Endodermal cell (in vitro differentiated cells): ENCODE measurements at places on chromosomes 13 and 19. TPM values are rescaled to one million over a fixed set of nuclear protein-coding genes. Genes with fewer than 3 reads are reported as not detected.

DNA sequence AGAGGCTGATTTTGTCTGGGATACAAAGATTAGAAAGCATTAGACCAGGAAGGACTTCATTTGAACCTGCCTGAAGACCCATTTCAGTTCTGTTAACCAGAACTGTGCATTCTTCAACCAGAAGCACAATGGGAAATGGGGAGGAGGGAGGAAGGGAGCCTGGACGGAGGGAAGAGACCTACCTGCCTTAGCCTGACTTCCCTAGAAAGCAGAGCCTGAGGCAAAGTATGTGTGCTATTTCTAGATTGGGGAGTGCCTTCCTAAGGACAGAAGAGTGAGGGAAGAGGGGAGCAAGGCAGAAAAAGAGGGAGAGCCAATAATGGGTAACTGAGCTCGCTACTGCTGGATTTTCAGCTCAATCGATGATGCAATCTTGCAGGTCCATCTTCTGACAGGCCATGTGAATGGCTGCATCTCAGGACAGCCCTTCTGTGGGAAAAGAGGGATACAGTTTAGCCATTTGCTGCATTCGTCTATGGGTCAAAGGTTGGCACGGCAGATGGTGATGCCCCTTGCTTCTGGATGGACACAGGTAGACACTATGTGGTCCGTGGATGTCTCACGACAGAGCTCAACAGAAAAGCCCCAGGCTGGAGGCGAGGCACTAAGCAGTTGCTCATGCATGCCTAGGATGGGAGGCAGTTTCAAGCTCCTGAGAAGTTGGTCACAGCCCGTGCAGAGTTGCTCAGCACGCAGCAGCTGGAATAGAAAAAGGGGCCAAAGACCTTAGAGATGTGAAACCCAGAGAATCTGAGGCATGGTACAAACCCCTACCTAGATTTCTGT lies 78.8 kb upstream of the UBL3 start:
- DNase-seq, result no peak
- H3K4me3 ChIP-seq, result no peak overlapping the region
- peaks cover 3% of the 10 kb centered on the region for H3K4me1 ChIP-seq
- no peaks in the 10 kb centered on the region for H3K36me3 ChIP-seq
- H3K27ac ChIP-seq, result no peak overlapping the region

- no peak overlapping the region for H3K27ac ChIP-seq
- no peaks in the 10 kb centered on the region for H3K27me3 ChIP-seq
- no peak for DNase-seq
- peaks cover 14% of the 10 kb centered on the region for H3K36me3 ChIP-seq
- peak overlapping the region; percentile 84 for H3K4me3 ChIP-seq
Measured at GRCh38 chr19:17216058-17216670, 1.0 kb downstream of the USE1 start.

Gene SERTAD3
- total RNA-seq, result 62.6 to 64.1 TPM (median 63.3 TPM) in 3 replicates

GRCh38 chr13:28499609-28500008 lies 4.7 kb upstream of the FLT1 start:
- H3K27me3 ChIP-seq, result peaks cover 43% of the 10 kb centered on the region
- no peak overlapping the region for H3K4me3 ChIP-seq
- no peaks in the 10 kb centered on the region for H3K4me1 ChIP-seq
- DNase-seq, result no peak
- no peak overlapping the region for H3K27ac ChIP-seq

DNA sequence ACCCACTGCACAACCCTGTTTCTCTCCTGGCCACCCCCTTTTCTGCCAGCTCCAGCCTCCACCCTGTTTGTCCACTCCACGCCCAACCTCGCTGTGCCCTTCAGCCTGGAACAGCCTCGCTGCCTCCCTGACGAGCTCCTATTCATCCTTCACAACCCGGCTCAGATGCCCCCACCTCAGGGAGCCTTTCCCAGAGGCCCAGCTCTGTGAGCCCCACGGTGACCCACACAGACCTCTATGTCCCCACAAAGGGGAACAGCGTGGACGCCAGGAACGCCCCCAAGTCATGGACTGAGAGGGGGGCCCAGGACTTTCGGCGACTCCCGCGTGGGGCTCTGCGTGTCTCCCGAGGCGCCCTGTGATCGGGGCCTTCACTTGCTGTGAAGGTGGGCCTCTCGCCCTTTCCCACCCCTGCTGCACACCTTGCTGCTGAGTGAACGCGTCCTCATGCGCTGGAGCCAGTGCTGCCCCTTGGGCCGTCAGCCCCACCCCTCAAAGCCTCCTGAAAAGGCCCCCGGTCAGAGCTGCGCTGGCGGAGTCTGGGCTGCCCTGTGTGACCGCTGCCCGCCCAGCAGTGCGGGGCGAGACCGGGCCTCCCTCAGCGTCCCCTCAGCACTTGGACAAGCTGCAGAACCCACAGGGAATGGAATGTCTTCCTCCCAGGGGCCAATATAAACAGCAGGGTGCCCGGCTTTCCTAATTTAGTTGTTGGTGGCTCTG lies 40.0 kb downstream of the ADPRHL1 start:
- H3K4me3 ChIP-seq, result no peak overlapping the region
- H3K27ac ChIP-seq, result no peak overlapping the region
- DNase-seq, result no peak
- no peaks in the 10 kb centered on the region for H3K27me3 ChIP-seq
- no peaks in the 10 kb centered on the region for H3K4me1 ChIP-seq
- no peaks in the 10 kb centered on the region for H3K36me3 ChIP-seq

Gene SIRT6
- 21.4 to 29.1 TPM (median 23.1 TPM) in 3 replicates for total RNA-seq

GRCh38 chr13:113324398-113324797 lies 27.4 kb downstream of the LAMP1 start:
- no peak for DNase-seq
- H3K27me3 ChIP-seq, result no peaks in the 10 kb centered on the region
- no peak overlapping the region for H3K4me3 ChIP-seq
